ENCODE measurements at places on chromosomes 1 and 21.
A peak's percentile ranks its signal among the peaks of the same experiment; 100 is the strongest.

DNA sequence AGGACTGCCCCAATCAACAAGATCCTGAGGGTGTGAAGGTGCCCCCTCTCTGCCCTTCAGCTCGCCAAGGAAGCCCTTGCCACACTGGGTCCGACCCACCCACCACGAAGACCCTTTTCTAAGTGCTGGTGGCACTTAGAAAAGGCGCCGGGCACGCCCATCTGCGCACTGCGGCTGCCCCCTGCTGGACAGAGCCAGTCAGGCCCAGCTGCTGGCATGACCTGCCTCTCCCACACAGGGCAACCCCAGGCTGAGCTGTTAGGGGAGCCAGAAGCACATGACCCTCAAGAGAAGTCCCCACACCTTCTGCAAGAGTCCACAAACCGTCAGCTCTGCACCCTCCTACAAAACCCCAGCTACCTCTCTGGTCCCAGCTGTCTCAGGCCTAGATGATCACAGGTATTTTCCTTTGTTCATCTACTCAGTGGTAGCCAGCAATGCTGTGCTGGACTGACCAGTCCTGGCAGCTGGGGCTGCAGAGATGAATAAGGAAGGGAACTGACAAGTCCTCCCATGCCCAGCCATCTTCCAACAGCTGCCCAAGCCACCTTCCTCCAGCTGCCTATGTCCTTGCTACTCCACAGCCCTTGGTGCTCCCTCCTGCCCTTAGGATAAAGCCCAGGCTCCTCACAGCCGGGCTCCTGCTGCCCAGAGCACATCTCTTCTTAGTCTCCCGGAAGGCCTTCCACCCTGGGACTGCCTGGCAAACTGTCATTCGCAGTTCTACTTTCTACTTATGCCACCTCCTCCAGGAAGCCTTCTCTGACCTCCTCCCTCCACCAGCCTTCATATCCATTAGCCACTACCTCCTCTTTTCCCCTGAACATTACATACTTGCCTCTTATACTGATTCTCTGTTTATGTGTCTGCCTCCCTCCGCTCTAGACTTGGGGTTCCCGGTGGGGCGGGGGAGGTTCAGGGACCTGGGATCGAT, 39.8 kb upstream of the ZC3H12A start:
- peak; percentile 55 for DNase-seq

DNA sequence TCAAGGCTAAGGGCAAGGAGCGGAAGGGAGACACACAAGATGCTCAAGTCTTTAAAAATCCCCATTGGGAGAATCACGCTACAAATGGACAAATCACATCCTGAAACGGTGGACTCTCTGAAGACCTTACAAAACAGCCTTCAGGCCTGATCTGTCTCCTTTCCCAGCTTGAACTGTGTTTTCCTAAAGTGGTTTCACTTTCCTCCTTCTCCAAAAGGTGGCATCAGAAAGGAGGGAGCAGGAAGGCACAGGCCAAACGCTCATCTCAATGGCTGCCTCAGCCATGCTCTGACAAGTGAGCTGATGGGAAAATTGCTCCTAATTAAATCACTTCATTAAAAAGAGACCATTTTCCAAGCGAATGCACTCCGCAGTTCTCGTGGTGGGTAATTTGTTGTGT, 47.7 kb downstream of the UTP25 start:
- DNase-seq, result no peak

GRCh38 chr1:117834416-117834815, 95.0 kb downstream of the GDAP2 start:
- DNase-seq, result no peak

DNA sequence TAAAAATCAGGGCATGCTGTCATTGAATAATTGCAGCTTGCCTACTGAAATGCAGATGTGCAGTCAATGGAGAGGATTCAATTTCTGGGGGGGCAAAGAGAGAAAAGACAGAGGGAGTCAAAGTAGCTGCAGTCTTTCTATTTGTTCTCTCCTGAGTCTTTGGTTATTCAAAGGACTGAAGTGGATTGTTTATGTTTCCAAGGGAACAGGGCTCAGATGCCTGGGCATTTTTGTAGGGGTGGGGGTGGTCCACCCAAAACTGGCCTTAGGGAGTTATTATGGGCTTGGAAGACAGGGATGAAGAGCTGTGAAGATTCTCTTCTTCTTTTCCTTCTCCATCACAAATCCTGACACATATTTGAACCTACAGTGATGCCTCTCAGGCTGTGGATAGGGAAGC, 408.8 kb upstream of the DAB1 start:
- no peak for DNase-seq

DNA sequence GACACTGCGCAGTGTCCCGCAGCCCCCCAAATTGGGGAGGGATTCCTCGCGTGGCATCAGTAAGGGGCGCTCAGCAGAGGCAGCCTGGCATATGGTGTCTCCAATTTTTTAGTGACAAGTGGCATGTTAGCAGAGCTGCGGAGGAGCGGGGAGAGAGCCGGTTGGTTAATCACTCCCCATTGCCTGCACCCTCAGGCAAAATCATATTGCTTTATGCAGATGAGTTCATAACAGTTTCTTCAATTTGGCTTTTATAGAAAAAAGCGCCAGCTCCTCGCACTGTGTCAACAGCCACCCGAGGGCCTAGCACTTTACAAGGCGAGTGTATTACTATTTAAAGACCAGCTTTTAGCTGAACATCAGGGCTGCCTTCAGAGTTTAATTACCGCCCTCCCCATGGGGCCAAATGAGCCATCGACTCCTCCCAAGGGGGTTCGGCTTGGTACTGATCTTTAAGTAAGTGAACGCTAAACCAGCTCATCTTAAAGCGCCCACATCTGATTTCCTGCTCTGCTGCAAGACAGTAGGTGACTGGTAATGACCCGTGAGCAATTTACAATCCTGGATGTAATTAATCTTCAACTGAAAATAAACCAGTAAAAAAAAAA, 298.9 kb downstream of the DSCAM start:
- no peak for DNase-seq

DNA sequence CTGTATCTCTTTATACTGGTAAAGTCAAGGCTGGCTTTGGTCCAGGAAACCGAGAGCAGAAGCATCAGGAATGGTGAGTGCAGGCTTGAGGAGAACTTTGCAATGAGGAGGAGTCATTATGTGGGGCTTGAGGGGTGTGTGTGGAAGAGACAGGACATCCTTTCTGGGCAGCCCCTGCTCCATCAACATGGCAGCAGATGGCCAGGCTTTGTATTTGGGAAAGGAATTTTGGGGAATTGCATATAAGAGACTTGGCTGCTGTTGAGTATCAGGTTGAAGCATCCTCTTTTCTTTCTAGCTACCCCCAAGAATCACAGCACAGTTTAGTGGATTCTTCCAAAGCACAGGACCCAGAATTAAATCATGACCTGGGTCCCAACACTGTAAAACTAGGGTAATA, 33.4 kb downstream of the VTCN1 start:
- DNase-seq, result no peak

DNA sequence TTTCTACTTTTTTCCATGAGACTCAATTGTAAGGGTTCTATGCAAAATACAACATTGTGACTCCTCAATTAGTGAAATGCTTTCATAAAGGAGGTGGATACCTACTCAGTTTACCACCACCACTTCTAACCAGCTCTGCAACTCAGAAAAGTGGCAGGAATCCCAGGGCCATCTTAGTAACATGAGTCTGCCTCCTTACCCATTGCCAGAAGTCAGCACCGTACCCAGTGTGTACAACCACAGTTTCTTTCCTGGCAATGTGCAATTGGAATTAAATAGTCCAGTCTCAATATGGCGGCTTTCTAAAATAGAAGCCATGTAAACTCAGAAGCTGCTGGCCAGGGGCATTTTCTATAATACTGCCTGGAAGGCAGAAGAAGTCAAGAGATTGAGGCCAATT, 32.1 kb downstream of the TESK2 start:
- DNase-seq, result no peak

DNA sequence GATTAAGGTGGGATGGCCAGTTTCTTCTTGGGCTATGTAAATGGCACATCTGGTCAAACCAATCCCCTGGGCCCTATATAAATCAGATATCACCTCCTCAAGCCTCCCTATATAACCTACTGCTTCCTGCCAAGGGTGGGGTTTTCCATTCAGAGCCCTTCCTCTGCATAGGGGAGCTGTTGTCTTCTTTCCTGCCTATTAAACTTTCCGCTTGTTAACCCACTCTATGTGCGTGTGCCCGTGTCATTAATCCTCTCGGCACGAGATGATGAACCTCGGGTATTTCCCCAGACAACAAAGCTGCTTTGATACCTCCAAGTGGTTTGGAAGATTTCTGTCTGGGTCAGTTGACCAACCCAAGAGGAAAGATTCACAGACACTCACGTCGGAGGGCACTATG, 19.3 kb upstream of the SERTAD4 start:
- no peak for DNase-seq

DNA sequence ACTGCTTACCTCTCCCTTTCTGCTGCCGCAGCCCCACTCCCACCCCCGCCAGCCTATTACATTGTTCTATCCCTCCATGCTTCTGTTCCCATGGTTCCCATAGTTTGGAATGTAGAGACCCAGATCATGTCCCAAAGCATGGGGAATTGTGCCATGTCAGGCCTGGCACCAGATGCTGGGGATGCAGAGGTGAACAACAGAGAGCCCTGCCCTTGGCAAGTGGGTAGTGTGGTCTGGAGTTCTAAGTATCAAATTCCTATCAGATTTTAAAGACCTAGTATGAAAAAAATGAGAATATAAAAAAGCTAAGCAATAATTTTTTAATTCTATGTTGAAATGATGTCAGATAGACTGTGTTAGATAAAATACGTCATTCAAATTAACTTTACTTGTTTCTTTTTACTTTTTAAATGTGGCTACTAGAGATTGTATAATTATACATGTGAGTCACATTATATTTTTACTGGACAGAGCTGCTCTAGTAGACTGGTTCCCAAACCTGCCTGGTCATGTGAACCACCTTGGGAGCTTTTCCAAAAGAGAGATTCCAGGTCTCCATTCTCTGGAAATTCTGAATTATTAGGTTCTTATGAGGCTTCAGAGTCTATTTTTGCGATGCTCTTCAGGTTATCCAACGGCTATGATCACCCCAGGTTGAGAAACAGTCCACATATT, 113.0 kb upstream of the DAB1 start:
- no peak for DNase-seq

GRCh38 chr1:4345094-4345493, 309.3 kb upstream of the AJAP1 start:
- no peak for DNase-seq

DNA sequence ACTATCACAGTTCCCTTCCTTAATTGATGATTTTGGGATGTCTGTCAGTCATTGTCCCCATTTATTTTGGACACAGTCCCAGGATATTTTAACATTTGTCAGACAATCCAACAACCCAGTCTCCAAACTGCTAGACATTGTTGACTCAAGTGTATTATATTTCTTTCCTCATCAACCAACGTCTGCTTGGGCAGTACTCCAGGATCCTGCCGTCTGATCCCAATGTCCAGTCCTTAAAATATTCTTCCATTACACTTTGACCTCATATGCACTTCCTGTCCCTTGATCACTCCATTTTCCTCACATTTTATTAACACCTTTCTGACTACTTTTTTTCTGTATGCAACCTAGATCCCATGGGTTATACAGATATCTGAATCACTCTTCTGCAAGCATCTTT, 39.8 kb upstream of the KIAA0040 start:
- no peak for DNase-seq

DNA sequence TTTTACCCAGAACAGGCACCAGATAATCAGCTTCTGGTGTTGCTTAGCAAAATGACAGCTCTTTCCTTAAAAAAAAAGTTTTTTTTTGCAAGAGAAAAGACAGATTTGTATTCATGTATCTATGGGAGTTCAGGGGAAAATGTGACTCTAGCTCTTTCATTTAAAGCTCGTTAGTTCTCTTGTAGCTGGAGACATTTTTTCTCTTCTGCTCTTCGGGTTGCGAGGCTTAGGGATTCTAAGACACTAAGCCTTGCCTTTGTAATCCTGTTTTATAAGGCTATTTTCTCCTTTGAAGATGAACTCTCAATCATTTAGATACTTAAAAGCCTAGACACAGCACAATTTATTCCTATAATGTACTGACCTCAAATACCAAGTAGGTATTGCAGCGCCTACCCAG, 40.3 kb upstream of the EDARADD start:
- no peak for DNase-seq

DNA sequence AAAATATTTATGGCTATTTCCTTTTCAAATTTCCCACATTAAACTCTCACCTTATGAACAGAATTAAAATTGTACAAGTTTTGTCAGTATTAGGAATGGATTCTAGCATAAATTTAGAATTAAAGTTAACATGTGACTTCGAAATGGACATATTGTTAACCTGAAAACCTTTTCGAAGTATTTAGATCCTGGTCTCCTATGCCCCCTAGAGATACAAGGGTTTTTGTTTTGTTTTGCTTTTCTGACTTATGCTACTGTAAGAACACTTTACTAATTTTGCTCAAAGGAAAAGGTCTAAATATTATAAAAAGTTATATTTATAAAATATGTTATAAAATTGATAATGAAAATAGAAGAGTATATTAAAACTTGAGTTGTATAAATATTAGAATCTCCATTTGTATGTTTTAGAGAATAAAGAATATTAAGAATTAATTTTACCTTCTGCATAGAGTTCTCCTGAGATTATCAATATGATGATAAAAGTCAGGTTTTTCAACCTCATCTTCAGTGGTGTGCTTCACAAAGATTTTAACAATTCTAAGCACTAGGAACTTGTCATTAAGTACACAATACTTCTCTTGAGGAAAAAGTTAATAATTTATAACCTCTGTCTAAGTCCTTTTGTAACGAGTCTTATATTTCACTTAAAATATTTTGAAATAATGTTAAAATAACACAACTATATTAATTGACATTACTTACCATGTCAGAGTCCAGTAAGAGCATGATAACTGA, at the start of gene F13B:
TSS of gene F13B (minus strand) at position 542 of the 738 bp plus-strand sequence. CDS start at position 505, 37 bp downstream.
- no peak for DNase-seq

GRCh38 chr1:169295846-169296245, 71.8 kb downstream of the NME7 start:
- DNase-seq, result no peak

DNA sequence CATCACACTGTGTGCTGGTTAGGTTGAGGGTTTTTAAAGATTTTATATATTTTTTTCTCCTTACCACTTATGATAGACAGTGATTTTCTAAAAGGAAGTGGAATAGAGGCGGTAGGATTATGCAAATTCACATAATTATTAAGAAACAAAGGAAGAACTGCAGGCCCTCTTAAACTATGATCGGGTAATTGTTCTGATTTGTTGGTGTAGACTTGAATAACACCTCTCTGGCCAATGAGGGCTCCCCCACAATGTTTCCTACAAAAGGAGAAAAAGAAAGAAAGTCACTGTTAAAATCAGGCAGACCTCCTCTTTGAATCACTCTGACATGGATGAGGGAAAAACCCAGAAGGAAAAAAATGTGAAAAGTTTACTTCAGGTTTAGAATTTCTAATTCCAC, 241.6 kb downstream of the RPS6KC1 start:
- DNase-seq, result no peak

GRCh38 chr1:28845786-28846543, 34.0 kb downstream of the OPRD1 start:
- no peak for DNase-seq

GRCh38 chr1:224922404-224923164, 6.9 kb upstream of the DNAH14 start:
- DNase-seq, result no peak

DNA sequence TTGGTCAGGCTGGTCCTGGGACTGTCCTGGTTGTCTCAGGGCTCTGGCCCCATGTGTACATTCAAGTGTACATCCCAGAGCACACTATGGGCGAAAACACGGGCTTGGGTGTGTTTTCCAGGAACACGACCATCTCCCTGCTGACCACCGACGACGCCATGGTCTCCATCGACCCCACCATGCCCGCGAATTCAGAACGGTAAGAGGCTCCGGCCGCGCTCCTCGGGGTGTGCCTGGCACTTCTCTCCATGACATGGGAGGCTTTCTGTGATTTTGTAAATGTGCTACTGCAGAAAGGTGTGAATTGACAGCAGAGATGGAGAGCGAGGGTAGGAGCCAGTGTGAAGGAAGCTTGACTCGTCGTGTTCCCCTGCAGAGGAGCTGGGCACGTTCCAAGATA, 34.4 kb downstream of the PDE9A start:
- DNase-seq, result no peak

All from activated CD4-positive, alpha-beta T cell treated with anti-CD3 and anti-CD28 coated beads for 1 hour (primary cell).